ENCODE measurements at places on chromosomes 5 and 9.

GRCh38 chr9:92275541-92275940 is 18.0 kb downstream of the IARS1 start:
- DNase-seq, result no peak

DNA sequence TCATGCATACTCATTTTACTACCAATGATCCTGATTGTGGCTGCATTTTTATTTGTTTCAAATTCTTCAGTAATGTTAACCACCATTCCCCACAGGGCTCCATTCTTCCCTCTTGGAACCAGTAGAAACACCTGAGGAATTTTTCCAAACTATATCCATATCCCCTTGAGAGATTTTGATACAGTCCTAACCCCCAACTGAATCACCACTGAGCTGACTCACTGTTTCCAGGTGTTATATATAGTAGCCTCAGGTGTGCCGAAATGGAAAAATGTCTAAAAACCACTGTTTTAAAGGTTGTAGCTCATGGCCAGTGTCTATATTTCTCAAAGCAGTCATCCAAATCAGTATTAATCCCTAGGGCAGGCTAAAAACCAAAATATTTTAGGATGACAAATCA is 85.2 kb downstream of the MRPS27 start:
- DNase-seq, result no peak

GRCh38 chr5:108989761-108990392 is 242.2 kb downstream of the FER start:
- DNase-seq, result no peak

- DNase-seq, result no peak
These were observed 289.7 kb downstream of the CDK5RAP2 start for GRCh38 chr9:120289990-120290975.

DNA sequence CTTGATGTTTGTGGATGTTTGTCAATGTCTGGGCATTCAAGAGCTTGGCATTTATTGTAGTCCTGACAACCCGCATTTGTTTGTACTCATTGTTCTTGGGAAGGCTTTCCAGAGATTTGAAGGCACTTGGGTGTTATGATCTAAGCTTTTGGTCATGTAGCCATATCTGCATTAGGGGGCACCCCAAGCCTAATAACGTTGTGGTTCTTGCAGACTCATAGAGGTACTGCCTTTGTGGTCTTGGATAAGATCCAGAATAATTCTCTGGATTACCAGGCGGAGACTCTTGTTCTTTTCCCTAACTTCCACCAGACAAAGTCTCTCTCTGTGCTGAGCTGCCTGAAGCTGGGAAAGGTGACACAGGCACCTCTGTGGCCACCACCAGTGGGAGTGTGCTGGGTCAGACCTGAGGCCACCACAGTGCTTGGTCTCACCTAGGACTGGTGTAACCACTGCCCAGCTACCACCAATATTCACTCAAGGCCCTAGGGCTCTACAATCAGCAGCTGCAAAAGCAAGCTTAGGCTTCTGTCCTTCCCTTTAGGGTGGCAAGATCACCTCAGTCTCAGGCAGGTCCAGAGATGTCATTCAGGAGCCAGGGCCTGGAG is 144.4 kb upstream of the TAS2R1 start:
- no peak for DNase-seq

DNA sequence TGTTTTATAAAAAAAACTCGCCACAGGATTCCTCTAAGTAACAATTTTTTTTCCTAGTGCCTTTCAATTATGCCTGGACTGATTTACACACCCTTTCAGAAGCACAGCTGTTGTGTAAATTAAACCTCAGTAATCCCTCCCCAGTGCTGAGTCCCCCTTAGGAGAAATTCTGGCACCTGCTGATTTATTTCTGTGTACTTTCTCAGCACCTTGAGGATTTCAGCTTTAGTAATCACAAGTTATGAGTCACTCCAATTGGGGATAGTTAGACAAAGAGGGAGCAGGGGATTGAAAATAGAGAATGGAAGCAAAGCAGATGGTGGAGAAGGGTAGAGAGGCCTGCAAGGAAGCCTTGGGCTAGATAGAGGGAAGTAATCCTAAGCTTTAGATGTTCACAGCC is 171.7 kb downstream of the TTLL11 start:
- no peak for DNase-seq
